ENCODE measurements at places on chromosomes 16 and 17.

GRCh38 chr16:23920446-23920845 lies 84.7 kb downstream of the PRKCB start:
- DNase-seq: no peak

DNA sequence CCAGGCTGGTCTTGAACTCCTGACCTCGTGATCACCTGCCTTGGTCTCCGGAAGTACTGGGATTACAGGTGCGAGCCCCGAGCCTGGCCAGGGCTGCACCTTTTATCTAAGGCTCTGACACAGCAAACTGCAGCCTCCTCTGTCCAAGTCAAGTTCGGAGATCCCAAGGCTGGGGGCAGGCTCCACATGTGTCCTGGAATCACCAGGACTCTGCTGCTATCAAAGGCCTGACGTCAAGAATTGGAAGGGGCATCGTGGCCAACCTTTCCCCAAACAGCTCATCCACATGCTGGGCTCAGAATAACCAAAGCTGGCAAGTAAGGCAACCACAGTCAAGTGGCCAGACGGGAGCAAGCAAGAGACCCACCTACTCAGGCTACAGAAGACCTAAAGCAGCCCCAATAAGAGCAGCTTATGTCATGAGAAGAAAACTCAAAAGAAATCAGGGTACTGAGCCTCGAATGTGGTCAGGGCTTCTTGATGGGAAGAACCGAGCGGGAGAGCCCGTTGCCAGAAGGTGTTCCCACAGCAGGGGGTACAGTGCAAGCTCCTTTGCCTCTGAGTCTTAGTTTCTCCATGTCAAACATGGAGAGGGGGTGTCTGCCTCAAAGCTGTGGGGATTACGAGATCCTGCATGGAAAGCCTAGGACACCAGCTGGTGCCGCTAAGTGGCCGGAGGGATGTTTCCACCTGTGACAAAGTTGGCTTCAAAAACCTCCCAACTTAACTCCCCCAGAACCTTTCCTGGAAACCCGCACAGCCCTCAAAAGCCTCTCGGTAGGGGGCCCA lies 7.9 kb downstream of the MYBBP1A start:
- no peak for DNase-seq

DNA sequence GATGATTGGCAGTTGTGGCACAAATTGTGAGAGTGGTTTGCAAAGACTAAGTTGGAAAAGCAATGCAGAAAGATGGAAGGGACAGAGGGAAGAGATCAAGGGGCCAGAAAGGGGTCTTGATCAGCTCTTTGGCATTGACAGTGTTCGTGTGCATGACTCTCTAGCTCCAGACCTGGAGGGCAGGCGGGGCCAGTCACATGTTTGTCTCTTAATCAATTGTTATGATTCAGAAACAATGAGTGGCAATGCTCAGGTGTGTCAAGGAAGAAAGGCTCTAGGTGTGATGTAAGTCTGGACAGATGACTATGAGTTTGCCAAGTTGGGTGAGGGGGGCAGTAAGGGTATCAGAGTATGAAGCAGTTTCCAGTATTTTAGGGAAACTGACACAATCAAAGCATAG lies 32.1 kb downstream of the WSB1 start:
- no peak for DNase-seq

- no peak for DNase-seq
These were observed 31.0 kb downstream of the CCT6B start for GRCh38 chr17:34930283-34930682.

- DNase-seq: no peak
These were observed 54.9 kb upstream of the TOB1 start for GRCh38 chr17:50920891-50921586.

DNA sequence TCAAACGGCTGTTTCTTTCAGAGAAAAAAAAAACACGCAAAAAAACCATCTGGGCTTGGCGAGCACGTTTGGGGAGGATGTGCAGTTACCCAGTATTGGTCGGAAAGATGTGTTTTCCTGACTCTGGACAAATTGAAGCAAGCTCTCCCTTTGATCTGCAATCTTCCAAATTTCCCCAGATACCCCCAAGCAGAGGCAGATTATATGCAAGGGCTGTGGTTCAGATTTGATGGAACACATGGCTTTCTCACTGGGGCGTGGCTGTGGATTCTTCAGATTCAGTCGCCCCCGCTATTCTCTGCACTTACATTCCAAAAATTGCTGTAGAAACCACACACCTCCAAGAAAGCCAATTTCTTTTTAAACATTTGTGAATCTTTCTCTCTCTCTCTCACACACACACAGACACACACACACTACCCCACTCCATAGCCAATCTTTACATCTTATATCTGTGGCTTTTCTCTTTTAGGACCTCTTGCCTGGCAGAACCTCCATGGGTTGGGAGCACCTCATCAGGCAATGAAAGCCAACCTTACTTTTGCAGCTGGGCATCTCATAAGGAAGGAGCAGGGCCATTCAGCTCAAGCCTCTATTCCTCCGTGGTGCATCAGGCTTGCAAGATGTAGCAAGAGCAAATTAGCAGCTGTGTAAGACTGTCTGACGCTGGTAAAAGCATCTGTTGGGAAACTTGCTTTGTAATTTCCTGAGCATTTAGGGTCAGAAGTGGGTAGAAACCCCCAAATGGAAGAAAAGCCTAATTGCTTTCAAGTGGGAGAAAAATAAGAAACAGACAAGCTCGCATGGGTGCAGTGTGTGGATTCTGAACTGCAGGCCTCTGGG lies 103.9 kb upstream of the FAM20A start:
- DNase-seq: peak; percentile 36

GRCh38 chr16:23420011-23420410 lies 33.0 kb downstream of the COG7 start:
- no peak for DNase-seq

DNA sequence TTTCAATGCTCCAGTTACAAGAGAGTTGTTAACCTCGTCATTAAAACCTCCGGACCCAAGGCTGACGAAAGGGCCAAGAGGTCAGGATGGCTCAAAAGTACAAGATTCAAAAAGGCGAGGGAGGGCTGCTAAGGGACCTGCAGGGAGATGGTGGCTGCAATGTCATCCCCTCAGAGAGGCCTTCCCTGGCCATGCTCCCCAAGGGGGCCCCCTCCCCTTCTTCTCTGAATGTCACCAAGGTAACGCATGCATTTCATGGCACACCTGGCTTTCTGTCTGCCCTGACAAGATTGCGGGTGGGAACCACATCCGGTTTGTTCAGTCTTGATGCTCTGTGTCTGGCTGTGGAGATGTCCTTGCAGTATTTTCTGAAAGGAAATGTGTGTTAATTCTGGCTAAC lies 89.9 kb downstream of the C16orf78 start:
- DNase-seq: no peak

DNA sequence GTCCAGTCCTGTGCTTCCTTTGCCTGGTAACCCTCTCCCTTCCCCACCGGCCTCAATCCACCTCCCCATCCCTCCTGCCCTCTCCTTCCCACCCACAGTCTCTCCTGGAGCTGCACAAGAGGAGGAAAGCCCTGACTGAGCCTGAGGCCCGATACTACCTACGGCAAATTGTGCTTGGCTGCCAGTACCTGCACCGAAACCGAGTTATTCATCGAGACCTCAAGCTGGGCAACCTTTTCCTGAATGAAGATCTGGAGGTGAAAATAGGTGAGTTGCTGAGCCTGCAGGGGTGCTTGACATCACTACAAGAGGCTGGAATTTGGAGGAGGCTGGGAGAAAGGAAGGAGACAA lies 1.3 kb downstream of the PLK1 start:
- no peak for DNase-seq

GRCh38 chr17:79485419-79485985 lies 125.3 kb downstream of the RBFOX3 start:
- DNase-seq: no peak

GRCh38 chr17:73952082-73952479 lies 251.4 kb upstream of the RPL38 start:
- DNase-seq: no peak

DNA sequence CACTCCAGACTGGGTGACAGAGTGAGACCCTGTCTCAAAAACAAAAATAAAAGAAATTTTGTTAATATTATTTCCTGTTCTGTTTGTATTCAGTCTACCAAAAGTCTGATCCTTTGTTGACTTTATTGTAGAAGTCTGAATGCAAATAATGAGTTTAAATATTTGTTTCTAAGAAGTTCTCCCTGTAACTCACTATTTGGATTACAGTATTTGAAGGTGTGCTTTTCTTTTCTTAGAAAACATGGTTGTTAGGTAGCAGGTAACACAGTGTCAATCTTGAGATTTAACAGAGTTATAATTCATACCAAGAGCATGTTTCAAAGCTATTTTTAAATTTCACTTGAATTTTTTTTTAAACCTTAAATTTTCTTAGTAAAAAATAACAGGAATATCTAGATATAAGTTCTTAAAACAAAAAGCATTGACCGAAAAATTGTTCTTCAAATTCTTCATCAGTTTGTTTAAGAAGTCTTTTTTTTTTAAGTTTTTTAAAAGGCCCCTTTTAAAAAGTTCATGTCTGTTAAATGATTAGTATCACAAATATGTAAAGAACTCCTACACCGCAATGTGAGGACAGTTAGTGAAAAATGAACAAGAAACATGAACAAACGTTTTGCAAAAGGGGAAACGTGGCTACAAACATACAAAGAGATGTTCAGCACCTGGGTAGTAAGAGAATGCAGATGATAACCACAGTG lies 35.0 kb downstream of the GAN start:
- no peak for DNase-seq

GRCh38 chr17:40317345-40317873 lies 8.4 kb downstream of the RARA start:
- DNase-seq: peak; percentile 47

DNA sequence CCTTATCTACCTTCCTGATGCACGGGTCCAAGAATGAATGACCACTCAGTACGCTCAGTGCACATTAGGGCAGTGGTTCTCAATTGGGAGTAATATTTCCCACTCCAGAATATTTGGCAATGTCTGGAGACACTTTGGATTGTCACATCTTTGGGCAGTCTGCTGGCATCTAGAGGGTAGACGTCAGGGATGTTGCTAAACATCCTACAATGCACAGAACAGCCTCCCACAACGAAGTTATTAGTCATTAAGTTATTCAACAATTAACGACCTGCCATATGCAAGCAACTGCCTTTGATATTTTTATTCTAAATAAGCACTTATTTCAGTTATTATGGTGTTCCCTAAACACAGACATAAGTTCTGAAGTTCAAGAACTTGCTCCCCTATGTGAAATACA lies 669.3 kb downstream of the TOX3 start:
- no peak for DNase-seq

- no peak for DNase-seq
These were observed 6.1 kb downstream of the DOK4 start for GRCh38 chr16:57479976-57480753.

DNA sequence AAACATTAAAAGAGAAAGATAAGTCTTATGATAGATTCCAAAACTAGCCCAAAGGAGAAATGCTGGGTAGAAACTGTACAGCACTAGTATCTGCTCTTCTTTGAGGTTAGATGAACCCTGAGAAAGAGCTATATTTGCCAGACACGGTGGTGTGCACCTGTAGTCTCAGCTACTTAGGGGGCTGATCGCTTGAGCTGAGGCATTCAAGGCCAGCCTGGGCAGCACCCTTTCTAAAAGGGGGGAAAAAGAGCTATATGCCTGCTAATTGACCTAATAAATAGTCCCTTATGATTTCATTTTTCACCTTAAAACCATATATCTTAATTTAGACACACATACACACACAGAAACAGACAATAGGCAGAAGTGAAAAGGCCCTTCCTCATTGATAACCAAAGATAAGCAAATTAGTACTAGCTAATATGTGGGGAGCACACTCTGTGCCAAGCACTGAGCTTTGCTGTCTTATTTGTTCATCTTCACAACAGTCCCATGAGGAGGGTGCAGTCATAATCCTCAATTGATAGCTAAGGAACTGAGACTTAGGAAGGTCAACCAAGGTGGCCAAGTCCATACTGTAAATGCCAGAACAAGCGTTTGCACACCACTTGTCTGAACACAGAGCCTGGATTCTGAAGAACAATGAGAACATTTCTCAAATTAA lies 56.6 kb upstream of the NLK start:
- no peak for DNase-seq

GRCh38 chr16:15553313-15554088 lies 89.5 kb downstream of the MARF1 start:
- no peak for DNase-seq

GRCh38 chr16:4663465-4663776 lies 29.9 kb upstream of the NUDT16L1 start:
- DNase-seq: no peak

Measured in amniotic stem cell (primary cell).